ENCODE measurements at places on chromosomes 7 and 10.

- no peak for DNase-seq
These were observed 26.3 kb downstream of the GPR141 start for GRCh38 chr7:37709631-37710509.

GRCh38 chr10:89659143-89660131, 14.4 kb upstream of the PANK1 start:
- DNase-seq = no peak

- DNase-seq = no peak
These were observed 16.5 kb downstream of the ANLN start for GRCh38 chr7:36406156-36406555.

DNA sequence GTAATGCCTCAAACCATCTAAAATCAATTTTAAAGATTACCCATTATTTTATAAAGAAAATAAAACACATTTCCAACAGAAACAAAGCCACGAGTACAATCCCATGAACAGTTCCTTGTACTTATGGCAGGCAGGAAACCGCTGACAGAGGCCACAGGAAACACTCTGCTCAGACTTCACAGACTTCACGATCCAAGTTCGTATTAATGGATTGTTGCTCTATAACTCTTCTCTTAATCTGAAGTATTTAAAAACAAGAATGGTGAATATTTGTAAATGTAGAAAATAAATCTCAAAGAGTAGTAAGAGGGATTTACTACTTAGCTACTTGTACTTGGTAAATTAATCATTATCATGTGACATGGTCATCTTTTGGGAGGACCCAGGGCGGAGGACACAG, 78.3 kb downstream of the SNX10 start:
- no peak for DNase-seq

GRCh38 chr7:98949336-98950044, 71.2 kb downstream of the TRRAP start:
- no peak for DNase-seq

- DNase-seq = no peak
These were observed 51.5 kb downstream of the DOCK4 start for GRCh38 chr7:112154690-112155089.

DNA sequence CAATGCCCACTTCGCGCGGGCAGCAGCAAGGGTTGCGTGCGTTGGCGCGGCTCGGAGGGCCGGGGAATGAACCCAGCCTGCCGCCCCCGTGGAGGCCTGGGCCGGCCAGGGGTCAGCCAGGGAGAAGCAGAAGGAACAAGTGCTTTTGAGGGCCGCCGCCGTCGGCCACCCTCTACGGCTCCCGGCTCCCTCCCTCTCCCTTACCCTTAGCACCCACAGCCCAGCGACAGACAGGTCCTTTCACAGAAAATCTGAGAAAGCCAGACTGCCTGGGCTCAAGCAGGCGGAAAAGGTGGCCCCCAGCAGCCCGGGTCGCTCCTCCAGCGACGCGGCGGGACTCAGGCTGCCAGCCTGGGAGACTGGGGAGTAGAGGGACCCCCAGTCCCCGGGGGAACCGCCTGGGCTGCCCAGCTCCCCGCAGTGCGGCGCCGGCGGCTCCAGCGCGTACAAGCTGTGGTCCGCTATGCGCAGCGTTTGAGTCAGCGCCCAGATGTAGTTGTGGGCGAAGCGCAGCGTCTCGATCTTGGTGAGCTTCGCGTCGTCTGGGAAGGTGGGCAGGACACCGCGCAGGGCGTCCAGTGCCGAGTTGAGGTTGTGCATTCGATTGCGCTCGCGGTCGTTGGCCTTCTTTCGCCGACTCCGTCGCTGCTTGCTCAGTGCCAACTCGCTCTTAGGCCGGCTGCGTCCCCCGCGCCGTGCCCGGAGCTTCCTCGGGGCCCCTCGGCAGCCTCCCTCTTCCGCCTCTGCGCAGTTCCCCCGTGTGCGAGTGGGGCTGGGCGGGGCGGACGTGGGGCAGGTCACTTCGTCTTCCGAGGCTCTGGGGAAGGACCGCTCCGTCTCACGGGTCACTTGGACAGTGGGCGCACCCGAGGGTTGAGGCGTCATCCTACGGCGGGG, 815 bp downstream of the NEUROG3 start:
- DNase-seq = no peak

DNA sequence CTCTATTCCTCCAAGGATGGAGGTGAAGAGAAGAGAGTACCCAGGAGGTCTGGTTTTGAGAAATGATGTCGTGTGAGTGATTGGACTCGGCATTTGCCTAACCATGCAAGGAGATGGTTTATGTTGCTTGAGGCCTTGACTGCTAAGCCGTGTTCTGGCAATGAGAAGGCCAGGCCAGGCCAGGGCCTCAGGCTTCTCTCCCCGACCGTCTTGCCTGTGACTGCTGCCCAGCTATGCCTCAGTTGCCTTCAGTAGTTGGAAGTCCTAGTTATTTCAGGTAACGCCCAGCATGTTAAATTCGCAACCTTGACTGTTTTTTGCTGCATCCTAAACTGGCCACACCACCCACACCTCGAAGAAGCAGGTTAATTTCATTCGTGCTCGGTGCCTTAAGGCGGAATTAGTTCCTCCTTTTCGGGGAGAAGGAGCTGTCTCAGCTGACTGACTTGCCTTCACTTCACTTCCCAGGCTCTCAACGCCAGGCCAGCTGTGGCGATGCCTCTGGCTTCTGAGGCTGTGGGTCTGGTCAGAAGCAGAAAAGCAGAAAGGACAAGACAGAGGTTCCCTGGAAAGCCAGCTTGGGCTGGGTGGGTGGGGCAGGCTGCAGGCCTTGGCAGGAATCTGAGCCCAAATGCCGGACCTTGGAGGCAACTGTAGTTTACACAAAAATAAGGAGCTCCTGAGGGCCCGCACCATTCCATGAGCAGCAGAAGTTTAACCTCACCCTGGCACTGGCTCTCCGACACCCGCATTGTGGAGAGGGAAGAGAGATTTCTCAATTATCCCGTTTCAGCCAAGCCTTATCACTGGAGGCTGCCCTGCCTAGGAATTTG, 61.9 kb upstream of the SAMD8 start:
- DNase-seq = no peak

DNA sequence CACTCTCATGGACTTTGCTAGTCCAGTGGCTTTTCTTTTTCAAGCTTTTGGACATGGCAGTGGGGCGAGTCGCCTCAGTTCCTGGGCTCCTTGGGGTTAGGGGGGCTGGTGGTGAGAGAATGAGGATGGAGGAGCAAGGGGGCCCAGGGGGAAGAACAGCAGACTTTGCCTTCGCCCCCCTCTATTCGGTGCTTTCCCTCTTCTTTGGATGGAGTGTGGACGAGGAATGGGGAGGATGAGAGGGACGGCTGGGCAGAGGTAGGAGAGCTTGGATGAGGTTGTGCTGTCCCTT, 255 bp downstream of the MAGI2 start:
- no peak for DNase-seq

GRCh38 chr7:2490181-2490651, 14.0 kb upstream of the GRIFIN start:
- DNase-seq = no peak
